ENCODE measurements at places on chromosomes 7 and 10.

GRCh38 chr7:129067943-129068548, 13.1 kb upstream of the TNPO3 start:
- DNase-seq = no peak
- H3K27ac ChIP-seq = no peak overlapping the region
- peaks cover 3% of the 10 kb centered on the region for H3K27me3 ChIP-seq
- no peaks in the 10 kb centered on the region for H3K36me3 ChIP-seq
- H3K4me1 ChIP-seq = no peaks in the 10 kb centered on the region

DNA sequence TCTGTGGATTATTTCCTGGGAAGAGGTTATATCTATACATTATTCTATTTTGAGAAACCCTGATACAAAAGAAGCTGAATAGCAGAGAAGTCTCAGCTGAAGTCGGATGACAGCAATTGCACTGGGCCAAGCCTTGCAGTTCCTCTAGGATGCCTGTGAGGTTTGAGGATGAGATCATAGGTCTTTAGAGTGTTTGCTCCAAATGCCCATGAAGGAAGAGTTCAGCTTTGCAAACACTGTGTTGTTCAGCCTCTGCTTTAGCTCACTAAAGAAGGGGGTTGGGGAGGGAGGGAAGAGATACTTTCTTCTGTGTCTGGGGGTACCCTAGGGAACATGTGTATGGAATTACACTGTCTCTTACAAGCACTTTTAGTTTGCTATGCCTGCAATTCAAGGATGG, 282.5 kb upstream of the NRP1 start:
- no peaks in the 10 kb centered on the region for H3K27me3 ChIP-seq
- H3K27ac ChIP-seq = no peak overlapping the region
- H3K4me3 ChIP-seq = no peak overlapping the region
- no peaks in the 10 kb centered on the region for H3K36me3 ChIP-seq

- no peaks in the 10 kb centered on the region for H3K27me3 ChIP-seq
- H3K4me3 ChIP-seq = peak within 1 kb of the TSS; percentile 69
- no peaks in the 10 kb centered on the region for H3K36me3 ChIP-seq
- H3K4me1 ChIP-seq = peaks cover 10% of the 10 kb centered on the region
- peak; percentile 88 for DNase-seq
Observed at GRCh38 chr7:42236976-42237810, at the start of gene GLI3. GLI3 (minus strand) TSS chr7:42237209; CDS start chr7:42223253, 13,956 bp downstream.

- H3K36me3 ChIP-seq = no peaks in the 10 kb centered on the region
- no peaks in the 10 kb centered on the region for H3K4me1 ChIP-seq
- H3K27me3 ChIP-seq = no peaks in the 10 kb centered on the region
- no peak for DNase-seq
Observed at GRCh38 chr10:127434006-127434405, 115.1 kb upstream of the NPS start.

DNA sequence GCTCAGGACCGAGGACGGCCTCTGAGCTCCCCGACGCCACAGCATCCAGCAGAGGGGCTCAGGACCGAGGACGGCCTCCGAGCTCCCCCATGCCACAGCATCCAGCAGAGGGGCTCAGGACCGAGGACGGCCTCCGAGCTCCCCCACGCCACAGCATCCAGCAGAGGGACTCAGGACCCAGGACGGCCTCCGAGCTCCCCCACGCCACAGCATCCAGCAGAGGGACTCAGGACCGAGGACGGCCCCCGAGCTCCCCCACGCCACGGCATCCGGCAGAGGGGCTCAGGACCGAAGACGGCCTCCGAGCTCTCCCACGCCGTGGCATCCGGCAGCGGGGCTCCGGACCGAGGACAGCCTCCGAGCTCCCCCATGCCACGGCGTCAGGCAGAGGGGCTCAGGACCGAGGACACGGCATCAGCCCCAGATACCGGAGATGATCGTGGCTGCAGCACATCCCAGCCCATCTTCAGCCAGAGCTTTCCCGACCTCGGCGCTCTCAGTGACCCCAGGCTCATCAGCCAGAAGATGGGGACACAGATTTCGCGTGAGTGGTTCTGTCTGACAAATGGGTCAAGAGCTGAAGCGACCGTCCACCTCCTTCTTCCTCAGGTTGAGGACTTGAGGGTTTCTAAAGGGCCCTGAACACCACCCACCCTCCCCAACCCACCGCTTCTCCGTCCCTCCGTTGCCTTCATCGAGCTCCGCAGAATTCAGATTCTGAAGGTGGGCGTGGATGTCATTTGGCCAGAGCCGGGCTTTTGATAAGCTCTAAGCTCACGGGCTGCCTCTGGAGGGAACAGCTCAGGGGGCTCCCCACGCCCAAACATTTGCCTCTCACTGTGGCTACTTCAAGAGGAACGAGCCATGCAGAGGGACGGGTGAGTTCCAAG, 55.8 kb upstream of the DNAAF5 start:
- H3K27ac ChIP-seq = no peak overlapping the region
- no peak overlapping the region for H3K4me3 ChIP-seq
- H3K36me3 ChIP-seq = no peaks in the 10 kb centered on the region
- no peaks in the 10 kb centered on the region for H3K4me1 ChIP-seq

DNA sequence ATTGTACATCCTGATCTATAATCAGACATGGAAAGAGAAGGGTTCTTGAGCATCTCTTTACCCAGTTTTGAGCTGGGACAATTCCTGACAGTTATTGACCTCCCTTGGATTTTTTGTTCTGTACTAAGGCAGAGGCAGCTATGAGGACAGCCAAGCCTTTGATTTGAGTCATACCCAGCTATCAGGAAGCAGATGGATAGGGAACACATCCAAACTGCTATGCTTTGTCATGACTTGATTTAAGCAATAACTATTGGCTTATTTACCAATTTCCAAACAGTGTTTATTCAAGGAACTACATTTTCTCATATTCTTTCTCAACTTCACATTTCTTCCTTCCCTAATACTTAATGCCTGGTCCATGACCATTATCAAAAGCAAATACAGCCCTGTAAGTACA, 396.4 kb upstream of the STEAP1 start:
- DNase-seq = no peak
- H3K4me1 ChIP-seq = no peaks in the 10 kb centered on the region
- no peaks in the 10 kb centered on the region for H3K27me3 ChIP-seq
- H3K4me3 ChIP-seq = no peak overlapping the region
- no peak overlapping the region for H3K27ac ChIP-seq
- H3K36me3 ChIP-seq = no peaks in the 10 kb centered on the region

DNA sequence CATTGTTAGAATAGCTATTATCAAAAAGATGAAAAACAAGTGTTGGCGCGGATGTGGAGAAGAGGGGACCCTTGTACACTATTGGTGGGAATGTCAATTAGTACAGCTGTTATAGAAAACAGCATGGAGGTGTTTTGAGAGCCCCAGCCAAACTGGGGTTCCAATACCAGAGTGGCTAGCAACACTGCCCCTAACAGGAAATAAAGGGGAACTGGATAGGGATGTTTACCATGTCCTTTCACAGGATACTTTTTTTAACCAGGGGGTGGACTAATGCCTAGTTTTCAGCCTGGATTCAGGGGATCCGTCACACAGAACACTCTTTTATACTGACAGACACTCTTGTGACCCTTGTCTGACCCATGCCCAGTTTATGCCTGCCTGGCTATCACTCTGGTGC, 6.9 kb upstream of the GSTK1 start:
- DNase-seq = no peak
- H3K27me3 ChIP-seq = no peaks in the 10 kb centered on the region
- H3K36me3 ChIP-seq = no peaks in the 10 kb centered on the region
- peaks cover 6% of the 10 kb centered on the region for H3K4me1 ChIP-seq
- H3K4me3 ChIP-seq = no peak overlapping the region

GRCh38 chr10:70940834-70941568, 52.6 kb upstream of the PCBD1 start:
- no peaks in the 10 kb centered on the region for H3K27me3 ChIP-seq
- H3K4me3 ChIP-seq = no peak overlapping the region
- H3K36me3 ChIP-seq = no peaks in the 10 kb centered on the region
- H3K27ac ChIP-seq = no peak overlapping the region
- DNase-seq = peak; percentile 76

GRCh38 chr7:78377532-78377931, 579.0 kb downstream of the PHTF2 start:
- H3K4me1 ChIP-seq = peaks cover 5% of the 10 kb centered on the region
- H3K27me3 ChIP-seq = no peaks in the 10 kb centered on the region
- DNase-seq = no peak
- H3K36me3 ChIP-seq = no peaks in the 10 kb centered on the region
- no peak overlapping the region for H3K4me3 ChIP-seq

GRCh38 chr10:12401466-12401865, 52.1 kb downstream of the CAMK1D start:
- H3K36me3 ChIP-seq = no peaks in the 10 kb centered on the region
- no peak overlapping the region for H3K4me3 ChIP-seq
- H3K4me1 ChIP-seq = no peaks in the 10 kb centered on the region
- no peak overlapping the region for H3K27ac ChIP-seq

DNA sequence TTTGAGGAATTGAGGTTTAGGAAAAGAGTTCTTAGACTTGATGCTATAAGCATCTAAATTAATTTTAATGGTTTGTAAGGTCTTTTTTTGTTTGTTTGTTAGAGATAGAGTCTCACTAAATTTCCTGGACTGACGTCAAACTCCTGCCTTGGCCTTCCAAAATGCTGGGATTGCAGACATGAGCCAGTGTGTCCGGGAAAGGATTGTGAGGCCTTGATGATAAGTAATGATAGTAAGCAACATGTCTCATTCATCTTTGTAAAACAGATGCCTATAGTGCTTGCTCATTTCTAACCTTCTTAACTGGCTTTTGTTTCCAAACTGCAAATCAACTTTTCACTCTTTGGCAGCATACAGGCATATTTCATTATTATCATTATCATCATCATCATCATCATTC, 176.0 kb upstream of the KCND2 start:
- H3K4me1 ChIP-seq = no peaks in the 10 kb centered on the region
- no peak overlapping the region for H3K4me3 ChIP-seq
- H3K27ac ChIP-seq = no peak overlapping the region
- no peak for DNase-seq
- no peaks in the 10 kb centered on the region for H3K27me3 ChIP-seq

GRCh38 chr7:64854969-64855368, 48.1 kb upstream of the ZNF273 start:
- no peaks in the 10 kb centered on the region for H3K27me3 ChIP-seq
- no peak overlapping the region for H3K4me3 ChIP-seq
- no peaks in the 10 kb centered on the region for H3K36me3 ChIP-seq

GRCh38 chr7:3156508-3156907, 112.8 kb upstream of the CARD11 start:
- no peak overlapping the region for H3K27ac ChIP-seq
- no peak overlapping the region for H3K4me3 ChIP-seq
- DNase-seq = no peak
- H3K27me3 ChIP-seq = peaks cover 4% of the 10 kb centered on the region

DNA sequence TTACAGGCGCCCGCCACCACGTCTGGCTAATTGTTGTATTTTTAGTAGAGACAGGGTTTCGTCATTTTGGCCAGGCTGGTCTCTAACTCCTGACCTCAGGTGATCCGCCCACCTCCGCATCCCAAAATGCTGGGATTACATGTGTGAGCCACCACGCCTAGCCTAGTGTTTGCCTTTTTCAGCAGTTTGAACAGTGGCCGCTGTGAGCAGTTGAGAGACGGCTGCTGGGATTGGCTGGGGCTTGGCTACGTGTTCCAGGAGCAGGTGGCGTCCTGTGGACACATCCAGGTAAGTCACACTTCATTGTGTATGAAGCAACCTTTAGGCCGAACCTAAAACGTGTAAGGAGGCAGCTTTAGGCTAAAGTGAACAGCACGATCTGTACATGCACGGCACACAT, 231.8 kb upstream of the PITRM1 start:
- no peaks in the 10 kb centered on the region for H3K27me3 ChIP-seq
- no peak overlapping the region for H3K27ac ChIP-seq
- H3K36me3 ChIP-seq = no peaks in the 10 kb centered on the region
- H3K4me1 ChIP-seq = no peaks in the 10 kb centered on the region

DNA sequence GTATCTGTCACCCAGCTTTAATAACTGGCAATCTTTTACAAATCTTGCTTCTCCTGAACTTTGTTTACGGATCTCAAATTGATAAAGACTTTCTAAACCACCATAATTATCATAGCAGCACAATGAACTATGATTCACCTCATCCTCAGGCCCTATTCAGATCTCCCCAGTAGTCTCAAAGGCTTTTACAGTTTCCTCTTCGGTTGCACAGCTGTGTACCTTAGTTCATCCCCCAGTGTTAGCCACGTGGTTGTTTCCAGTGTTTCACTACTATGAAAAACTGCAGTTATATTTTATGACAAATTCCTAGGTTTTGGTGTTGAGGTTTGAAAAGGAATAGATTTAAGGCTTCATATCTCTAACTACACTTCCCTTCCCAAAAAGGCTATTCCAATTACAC, 24.9 kb downstream of the PAXIP1 start:
- no peak overlapping the region for H3K27ac ChIP-seq
- H3K36me3 ChIP-seq = no peaks in the 10 kb centered on the region
- H3K27me3 ChIP-seq = no peaks in the 10 kb centered on the region
- H3K4me1 ChIP-seq = no peaks in the 10 kb centered on the region

DNA sequence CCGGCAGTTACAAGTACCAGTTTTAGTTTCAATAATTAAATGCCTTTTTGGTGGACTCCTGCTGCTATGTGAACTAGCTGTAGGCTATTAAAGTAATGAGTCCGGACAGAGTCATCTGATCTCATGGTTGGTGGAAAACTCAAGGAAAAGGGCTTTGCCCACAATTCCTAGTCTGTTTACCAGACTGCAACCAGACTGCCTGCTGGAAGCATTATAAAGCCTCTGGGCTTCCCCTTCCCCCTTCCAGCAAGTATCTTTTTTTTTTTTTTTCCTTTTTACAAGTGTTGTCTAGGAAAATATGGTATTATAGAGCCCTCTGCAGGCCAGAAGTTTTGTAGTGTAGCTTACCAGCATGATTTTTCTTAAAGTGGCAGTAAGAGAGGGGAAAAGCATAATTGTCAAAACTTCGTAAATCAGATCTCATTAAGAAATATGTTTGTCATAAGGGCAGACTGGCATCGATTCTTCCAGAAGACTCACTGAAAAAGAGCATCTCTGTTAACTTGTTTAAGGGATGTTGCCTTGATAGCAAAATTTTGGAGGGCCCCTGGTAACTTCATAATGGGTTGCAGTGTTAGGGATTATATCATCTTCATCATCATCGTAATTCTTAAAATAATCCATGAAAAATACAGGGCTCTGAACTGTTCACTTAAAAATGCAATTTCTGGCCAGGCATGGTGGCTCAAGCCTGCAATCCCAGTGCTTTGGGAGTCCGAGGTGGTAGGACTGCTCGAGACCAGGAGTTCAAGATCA, 181.3 kb downstream of the TAX1BP1 start:
- peak overlapping the region; percentile 17 for H3K4me3 ChIP-seq
- H3K27ac ChIP-seq = no peak overlapping the region
- H3K4me1 ChIP-seq = no peaks in the 10 kb centered on the region
- H3K36me3 ChIP-seq = no peaks in the 10 kb centered on the region
- DNase-seq = no peak

Data from psoas muscle (tissue), 8 donors.